Skeletal muscle cell (primary cell): ENCODE measurements at places on chromosomes 4 and X.

- DNase-seq, result no peak
Observed at GRCh38 chr4:185358514-185358913, 37.2 kb downstream of the LRP2BP start.

- DNase-seq, result no peak
Observed at GRCh38 chr4:54712206-54712605, 54.4 kb downstream of the KIT start.

DNA sequence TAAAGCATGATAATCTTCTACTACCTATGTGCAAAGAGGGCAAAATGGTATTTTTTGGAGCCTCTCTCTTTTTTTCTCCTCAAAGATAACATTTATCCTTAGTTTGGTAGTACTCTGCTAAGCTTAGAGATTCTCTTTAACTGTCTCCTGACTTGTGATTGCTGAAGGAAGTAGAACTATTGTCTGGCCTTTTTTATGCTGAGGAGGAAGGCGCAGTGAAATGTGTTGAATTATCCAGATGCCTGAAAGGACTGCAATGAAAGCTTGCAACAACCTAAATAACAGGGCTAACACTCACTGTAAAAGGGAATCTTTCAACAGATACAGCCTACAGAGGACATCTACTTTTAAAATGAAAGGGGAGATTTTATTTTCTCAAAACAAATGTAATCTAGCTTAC, 59.5 kb upstream of the CCDC160 start:
- no peak for DNase-seq

GRCh38 chr4:3657902-3658529, 108.2 kb upstream of the ADRA2C start:
- peak; percentile 39 for DNase-seq

DNA sequence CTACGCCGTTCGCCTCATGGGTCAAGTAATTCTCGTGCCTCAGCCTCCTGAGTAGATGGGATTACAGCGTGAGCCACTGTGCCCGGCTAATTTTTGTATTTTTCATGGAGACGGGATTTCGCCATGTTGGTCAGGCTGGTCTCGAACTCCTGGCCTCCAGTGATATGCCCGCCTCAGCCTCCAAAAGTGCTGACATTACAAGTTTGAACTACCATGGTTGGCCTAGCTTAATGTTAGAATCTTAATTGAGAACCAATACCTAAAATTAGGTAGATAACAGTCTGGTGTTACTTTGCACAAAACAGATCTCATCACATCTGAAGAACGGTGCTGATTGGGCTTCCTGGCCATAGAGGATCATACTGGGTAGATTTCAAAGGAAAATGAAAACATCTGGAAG, 184.9 kb downstream of the VEGFC start:
- no peak for DNase-seq

- DNase-seq, result no peak
Observed at GRCh38 chrX:47313056-47313455, 57.3 kb upstream of the ZNF157 start.

DNA sequence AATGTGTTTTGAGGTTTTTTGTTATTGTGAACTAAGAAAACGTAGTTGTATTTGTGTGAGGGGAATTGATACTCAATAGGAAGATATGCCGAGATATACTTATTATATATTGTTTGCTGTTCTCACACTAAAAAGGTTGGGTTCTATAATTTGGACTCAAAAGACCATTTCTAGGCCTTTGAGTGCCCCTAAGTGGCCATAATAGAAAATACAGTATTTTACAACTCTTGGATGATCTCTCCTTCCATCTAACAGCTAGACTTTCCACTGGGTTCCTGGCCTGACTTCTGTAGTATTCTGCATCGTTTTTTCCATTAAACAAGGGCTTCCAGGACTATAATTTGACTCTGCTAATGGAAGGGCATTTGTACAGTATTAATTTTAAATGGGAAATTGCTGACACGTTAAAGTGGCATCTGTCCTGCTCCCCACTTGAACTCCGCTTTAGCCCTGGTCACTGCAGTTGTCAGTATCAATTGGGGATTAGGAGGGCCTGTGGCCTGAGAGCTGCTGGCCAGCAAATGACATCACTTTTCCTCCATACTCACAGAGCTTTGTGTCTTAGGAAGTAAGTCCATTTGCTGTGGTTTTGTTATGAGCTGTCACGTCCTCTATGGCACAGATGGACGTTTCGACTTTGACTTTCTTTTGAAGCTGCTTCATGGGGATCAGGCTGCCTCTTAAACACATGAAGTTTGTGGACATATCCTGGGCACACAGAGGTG, 176.9 kb downstream of the SLIT2 start:
- DNase-seq, result no peak

- DNase-seq, result no peak
Observed at GRCh38 chrX:54067766-54068165, 23.5 kb upstream of the PHF8 start.

DNA sequence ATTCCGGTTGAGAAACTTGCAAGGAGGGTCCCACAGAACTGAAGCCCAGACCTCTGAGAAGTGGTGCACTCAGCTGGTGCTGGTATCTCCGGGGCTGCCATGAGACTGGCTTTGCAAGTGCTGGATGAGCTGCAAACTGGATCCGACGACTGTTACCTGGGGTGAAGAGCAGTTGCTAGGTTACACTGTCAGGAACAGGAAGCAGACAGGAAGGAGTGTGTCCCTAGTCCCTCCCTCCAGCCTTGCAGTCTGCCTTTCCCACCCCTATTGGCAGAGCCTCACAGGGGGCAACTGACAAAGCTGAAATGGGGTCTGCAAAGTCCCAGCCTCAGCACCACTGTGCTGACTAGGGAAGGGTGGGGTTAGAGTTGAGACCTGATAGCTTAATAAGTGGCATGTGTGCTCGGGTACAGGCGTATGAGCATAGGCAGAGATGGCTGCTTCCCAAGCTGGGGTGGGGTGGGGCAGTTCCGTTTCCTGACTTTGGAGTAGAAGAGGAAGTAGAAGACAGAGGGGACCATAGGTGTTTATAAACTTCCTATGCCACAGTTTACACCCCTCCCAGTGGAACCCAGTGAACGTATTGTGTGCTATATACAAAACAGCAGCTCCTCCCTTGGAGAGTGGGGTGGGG, 18.0 kb downstream of the PPEF1 start:
- no peak for DNase-seq

- DNase-seq, result no peak
Observed at GRCh38 chr4:15955670-15956069, 7.3 kb downstream of the FGFBP2 start.

DNA sequence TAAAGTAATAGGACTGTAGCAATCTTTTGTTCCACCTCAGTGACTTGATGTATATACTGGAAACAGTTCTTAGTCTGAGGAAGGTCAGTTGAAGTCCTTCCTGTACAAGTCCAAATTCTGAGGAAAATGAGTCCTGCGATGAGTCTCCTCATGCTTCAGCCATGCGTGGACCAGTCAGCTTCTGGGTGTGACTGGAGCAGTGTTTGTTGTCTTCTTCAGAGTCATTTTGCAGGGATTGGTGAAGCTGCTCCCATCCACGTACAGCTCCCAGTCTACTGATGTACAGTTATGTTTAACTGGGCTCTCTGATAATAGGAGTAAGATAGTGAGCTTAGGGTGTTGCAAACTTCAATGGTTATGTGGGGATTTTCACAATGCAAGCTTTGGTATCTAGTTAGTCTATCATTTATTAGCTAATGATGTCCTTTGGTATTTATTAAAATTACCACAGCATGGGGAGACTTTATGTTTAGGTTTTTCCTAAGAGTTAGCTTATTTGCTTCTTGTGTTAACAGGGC, 3.4 kb downstream of the UGT2B17 start:
- DNase-seq, result no peak

DNA sequence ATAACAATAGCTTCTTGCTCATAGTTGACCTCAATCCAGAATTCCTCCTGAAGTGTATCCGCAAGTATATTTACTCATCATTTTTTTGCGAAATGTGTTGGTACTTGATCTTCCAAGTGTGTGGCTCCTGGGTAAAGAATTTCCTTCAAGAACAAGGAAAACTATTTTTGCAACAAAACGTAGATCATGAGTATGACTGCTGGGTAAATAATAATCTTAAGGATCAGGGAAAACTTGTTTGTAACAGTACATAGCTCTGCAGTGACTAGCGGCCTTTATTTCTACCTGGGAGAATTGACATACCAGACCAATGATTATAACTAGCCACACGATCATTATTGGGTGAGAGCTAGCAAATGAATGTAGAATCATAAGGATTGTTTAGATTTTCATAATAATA, 1311.7 kb downstream of the ARAP2 start:
- no peak for DNase-seq

GRCh38 chrX:115592997-115593734, 32.2 kb downstream of the PLS3 start:
- DNase-seq, result no peak

- no peak for DNase-seq
Observed at GRCh38 chr4:125461676-125462363, 147.1 kb downstream of the FAT4 start.

DNA sequence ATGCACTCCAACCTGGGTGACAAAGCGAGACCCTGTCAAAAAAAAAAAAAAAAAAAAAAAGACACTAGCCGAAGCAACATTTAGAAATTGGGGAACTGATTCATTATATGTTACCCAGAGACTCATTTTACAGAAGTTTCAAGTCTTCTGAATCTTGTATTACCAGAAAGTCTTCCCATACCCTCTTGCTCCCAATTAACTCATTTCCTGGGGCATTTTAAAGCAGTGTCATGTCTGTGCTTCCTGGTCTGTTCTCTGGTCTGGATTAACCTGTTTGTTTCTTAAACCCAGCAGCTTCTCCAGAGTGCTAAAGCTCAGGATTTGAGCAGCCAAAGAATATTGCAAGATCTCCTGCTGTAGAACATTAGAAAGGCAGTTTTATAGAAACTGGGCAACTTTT, 43.7 kb downstream of the FRMPD3 start:
- DNase-seq, result no peak

GRCh38 chr4:2272026-2272827, 10.3 kb upstream of the MXD4 start:
- DNase-seq, result no peak

GRCh38 chrX:150704030-150704613, 10.9 kb downstream of the MTMR1 start:
- DNase-seq, result no peak

DNA sequence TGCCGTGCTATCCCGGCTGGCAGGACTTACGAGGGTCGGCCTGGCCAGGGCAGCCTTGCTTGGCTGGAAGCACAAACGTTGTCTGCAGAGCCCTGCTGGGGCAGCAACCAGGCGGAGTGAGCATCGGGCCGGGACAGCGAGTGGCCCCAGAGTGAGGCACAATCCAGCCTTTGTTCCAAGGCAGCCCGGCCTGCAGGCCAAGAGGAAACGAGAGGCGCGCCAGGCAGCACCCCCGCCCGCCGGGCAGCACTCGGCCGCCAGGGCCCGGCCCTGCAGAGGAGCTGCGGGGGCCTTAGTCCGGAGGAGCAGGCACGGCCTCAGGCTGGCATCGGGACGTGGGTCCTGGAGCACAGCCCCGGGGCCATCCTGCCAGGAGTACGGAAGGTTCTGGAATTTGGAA, 24.1 kb downstream of the FGFRL1 start:
- no peak for DNase-seq

- DNase-seq, result no peak
Observed at GRCh38 chr4:114282937-114283336, 303.5 kb upstream of the ARSJ start.

- no peak for DNase-seq
Observed at GRCh38 chr4:150079081-150079581, 886 bp downstream of the DCLK2 start.

DNA sequence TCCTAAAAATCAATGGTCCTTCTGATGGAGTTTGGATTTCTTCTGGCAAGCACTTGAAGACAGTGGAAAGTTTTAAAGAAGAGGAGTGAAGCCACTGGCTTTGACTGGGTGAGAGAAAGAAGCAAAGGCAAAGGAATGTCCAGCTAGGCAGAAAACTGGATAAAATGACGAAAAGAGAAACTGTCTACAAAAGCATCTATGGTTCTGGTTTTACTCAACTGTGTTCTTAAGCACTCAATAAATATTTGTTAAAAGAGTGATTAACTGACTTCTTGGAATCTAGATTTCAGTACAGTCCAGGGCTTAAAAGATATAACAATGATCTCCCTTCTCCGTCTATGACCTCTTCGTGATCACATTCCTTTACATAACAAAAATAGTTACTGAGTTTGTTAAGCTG, 52.4 kb downstream of the PACRGL start:
- no peak for DNase-seq

GRCh38 chr4:72186714-72187113, 154.9 kb downstream of the NPFFR2 start:
- no peak for DNase-seq

DNA sequence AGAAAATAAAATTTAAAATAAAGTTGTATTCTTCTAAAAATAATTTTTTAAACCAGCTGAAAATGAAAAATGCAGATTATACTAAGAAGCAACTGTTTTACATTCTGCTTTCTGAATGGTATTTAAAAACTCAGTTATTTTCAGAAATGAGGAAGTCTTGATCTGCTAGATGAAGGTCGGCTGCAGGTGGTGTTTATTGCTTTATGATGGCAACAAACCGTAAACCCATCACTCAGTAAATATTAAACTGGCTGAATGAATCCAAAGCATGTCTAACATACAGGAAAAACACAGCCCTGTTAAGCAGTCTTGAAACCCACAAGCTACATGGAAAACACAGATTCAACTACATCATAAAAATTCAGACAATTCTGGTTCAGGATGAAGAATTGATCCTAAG, 29.3 kb downstream of the DYNLT3 start:
- DNase-seq, result no peak

GRCh38 chr4:72323227-72323626, 245.8 kb downstream of the ADAMTS3 start:
- DNase-seq, result no peak

DNA sequence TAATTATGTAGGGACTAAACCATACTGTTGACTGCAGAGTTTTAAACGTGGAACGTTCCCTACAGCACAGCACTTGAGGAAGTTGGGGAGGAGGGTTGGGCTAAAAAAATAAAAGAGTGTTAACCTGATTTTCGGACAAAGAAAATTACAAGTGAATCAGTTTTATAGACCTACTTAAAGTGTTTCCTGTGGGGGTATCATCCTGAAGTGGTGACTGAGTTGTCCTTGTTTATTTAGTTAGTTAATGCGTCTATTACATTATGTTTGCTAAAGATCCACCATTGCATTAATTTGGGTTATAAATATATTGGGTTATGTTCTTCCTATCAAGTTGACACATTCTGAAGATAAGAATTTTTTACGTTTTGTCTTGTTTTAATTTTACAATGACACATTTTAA, 14.7 kb downstream of the UNC5C start:
- no peak for DNase-seq

- DNase-seq, result no peak
Observed at GRCh38 chrX:13102636-13103035, 58.2 kb upstream of the FAM9C start.

DNA sequence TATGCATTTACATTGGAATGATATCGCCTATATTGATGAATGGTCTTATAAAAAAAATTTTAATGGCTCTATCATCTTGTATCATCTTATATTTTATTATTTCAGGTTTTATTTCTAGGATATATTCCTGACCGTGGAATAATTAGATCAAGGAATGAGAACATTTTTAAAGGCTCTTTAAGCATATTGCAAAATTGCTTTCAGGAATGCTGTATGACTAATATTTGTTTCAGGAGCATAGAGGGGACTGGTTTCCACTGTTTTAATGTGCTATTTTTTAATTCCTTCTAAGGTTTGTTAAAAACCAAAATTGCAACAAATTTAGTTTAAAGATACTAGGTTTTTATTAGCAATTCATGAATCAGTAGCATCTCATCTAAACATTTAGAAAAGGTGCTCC, 120.2 kb downstream of the BMPR1B start:
- DNase-seq, result no peak
